ENCODE measurements at places on chromosomes 5 and 9. TPM values are rescaled to one million over a fixed set of nuclear protein-coding genes. Genes with fewer than 3 reads are reported as not detected.

DNA sequence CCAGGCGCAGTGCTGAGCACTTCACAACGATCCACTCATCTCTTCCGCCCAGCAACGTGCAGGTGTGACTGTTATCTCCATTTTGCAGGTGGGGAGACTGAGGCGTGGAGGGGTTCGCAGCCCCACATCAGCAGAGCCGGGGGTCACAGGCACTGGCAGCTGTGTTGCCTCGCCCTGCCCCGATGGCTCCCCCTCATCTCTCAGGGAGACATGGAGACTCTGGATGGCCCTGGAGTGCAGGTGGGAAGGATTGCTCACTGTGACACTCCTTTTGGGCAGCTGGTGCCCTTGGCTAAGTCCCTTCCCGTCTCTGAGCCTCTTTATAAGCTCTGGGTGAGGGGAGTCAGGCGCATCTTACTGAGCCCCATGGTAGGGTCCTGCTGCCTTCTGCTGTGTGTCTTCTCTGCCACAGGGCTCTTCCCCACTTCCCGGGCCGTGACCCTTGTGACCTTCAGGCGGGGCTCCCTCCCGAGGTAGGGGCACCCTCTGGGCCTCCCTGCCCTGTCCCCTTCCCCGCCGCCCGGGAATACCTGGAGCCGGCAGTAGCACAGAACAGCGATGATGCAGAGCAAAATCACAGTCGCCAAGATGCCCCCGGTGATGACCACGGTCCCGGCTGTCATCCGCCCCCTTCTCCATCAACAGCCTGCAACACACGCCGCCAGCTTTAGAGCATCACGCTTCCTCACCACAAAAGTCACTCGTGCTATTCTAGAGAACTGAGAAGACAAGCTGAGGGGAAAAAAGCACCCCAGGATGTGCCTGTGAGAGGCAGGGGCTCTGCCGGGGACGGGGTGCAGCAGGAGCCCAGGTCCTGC lies 29.4 kb downstream of the FAM163B start:
- DNase-seq, result no peak

DNA sequence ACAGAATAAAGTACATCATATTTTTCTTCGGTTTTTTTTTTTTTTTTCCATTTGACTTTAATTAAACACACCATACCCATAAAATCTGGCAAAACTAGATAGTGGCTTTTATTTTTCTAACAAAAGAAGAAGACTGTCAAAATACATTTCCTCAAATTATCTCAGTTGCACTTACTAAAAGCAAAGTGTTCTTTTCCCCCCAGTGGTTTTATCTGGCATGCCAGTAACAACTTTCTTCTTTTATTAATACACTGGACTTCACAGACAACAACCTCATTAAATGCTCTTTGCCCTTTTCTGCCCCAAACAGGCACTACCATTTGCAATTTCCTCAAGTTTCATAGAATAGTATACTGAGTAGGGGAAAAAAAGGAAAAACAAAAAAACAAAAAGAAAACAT lies 1792.3 kb downstream of the EFNA5 start:
- no peak for DNase-seq

PAM gene
- total RNA-seq, result 104 TPM

DNA sequence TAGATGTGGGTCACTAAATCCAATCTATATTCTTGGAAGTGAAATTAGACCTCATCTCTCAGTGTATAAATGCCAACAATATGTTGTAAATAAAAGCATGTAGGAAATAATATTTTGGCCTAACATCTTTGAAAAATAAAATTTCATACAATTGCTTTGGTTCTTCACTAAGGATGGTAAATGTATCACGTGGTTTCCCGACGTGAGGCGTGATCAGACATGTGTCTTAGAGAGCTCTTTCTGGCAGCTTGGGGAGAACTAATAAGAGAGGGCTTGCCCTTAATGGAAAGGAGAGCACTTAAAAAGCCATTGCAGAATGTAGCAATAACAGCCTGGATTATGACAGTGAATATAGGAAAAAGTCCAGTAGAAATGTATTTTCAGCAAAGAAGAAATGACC lies 602.6 kb downstream of the CDH12 start:
- DNase-seq, result no peak

DNA sequence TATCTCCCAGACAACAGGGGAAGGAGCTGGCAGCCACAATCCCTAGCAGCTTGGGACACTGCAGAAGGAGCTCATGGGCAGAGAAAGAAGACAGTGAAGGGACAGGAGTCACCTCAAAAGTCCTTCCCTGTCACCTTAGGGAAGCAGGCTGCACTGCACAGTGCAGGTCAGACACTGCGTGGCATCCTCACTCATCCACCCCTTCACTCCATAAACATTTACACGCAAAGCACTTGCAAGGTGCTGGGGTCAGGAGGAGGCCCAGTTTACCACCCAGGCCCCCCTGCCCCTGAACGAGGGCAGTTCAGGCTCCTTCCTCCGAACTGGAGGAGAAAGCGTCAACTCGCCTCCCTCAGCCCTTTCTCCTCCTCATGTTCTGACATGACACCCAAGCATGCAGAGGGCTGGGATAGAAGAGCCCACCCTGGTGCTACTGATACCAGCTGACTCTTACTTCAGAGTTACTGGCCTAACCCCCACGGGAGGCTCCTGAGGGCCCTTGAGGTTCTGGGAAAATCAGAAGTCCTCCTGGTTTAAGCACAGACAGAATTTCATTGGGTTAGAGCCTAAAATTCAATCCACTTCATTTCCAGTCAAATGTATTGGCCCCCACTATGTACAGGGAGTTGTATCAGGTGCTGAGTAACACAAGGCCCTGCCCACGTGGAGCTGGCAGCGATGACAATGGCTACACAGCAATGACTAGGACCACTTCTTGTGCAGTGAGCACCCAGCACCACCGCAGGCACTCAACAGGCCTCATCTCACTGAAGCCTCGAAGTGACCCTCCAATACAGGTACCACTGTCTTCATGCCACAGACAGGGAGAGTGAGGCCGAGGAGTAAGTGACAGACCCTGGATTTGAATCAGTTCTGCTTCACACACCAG lies 70.4 kb downstream of the RAPGEF1 start:
- DNase-seq, result no peak

- DNase-seq, result no peak
Measured at GRCh38 chr9:98396236-98396635, 140.8 kb upstream of the TBC1D2 start.

DNA sequence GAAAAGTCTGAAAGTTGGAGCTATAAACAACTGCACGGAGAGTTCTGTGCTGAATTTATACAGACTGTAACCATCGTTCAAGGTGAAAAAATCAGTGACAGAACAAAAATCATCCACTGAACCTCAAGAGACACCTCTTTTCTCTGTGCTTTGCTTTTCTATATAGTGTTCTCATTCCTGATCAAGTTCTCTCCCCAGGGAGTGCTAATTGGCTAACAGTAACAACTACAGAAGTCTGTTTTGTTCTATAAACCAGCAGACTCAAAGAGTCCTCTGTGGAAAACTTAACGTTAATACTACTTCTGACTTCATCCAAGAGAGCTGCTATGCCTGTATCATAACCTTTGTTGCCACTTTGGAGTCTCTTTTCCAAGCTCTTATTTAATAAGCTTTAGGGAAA lies 1388.3 kb upstream of the C9orf72 start:
- DNase-seq, result no peak

DNA sequence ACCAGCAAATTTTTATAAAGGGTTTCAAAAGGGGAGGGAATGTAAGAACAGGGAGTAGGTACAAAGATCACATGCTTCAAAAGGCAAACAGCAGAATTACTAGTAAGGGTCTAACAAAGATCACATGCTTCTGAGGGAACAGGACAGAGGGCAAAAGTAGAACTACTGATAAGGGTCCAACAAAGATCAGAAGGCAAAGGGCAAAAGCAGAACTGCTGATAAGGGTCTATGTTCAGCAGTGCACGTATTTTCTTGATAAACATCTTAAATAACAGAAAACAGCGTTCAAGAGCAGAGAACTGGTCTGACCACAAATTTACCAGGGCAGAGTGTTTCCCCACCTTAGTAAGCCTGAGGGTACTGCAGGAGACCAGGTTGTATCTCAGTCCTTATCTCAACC lies 469.5 kb upstream of the PIK3R1 start:
- DNase-seq, result no peak

- no peak for DNase-seq
Measured at GRCh38 chr5:174145821-174146220, 100.3 kb downstream of the NSG2 start.

FAM221B gene
- not detected for total RNA-seq

Measured in spleen (tissue), 13 donors.